Cardiac fibroblast (primary cell): ENCODE measurements at places on chromosomes 3 and 15.

GRCh38 chr3:156017352-156018030 lies 102.9 kb upstream of the KCNAB1 start:
- DNase-seq: no peak

DNA sequence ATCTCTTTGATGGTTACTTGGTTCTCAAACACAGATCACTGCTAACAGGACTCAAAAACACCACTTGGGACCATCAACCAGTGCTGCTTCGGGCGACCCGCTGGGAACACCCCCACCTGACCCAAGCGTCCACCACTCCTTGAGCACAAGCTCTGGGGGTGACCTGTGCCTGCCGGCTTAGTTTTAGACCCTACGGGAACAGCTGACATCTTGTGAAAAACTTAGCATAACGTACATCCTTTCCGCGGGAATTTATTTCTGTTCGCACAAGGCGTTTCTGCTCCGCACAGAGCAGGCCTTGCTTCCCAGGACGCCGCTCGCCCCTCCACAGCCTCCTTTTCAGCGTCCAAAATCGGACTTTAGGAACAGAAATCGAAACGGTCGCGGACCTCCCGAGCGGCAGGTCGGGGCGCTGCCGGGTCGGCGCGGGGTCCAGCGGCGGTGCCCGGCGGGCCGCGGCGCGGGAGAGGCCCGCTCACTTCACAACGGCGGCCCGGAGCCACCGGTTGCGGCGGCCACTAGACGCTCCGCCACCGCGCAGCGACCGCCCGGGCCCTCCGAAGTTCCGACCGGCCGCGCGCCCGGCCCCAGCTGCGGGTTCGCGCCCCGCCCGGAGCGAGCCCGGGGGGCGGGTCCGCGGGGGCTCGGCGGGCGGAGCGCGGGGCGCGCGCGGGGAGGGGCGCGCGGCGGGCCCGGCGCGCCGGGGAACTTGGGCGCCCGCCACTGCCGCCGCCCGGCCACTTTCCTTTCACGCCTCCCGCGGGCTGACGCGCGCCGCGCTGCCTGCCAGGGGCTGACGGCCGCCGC lies 959 bp downstream of the SFMBT1 start:
- peak; percentile 39 for DNase-seq

GRCh38 chr15:45225506-45226273 lies 26.3 kb upstream of the SLC28A2 start:
- DNase-seq: no peak

GRCh38 chr15:66484539-66485112 lies 12.9 kb downstream of the SNAPC5 start:
- DNase-seq: no peak

DNA sequence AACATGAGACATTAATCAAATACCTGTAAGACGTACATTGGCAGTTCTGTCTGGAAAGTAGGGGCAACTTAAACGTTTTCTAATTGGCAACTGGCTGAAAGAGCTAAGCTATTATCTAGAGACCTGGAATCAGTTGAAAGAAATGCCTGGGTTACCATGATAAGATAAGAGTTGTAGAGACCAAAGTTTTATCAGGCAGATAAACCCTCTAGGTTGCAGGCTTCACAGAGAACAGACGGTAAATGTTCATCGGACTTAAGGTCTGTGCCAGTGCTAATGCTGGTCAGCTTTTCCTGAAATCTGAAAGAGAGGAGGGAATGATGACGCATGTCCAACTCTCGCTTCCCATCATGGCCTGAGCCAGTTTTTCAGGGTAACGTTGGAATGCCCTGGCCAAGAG lies 196.2 kb downstream of the ROBO2 start:
- DNase-seq: no peak

- DNase-seq: no peak
Measured at GRCh38 chr15:25497934-25498333, 59.1 kb upstream of the UBE3A start.

- DNase-seq: no peak
Measured at GRCh38 chr3:109831403-109831802, 494.1 kb upstream of the DPPA4 start.

- no peak for DNase-seq
Measured at GRCh38 chr3:168260859-168261258, 165.1 kb upstream of the GOLIM4 start.

GRCh38 chr3:31321620-31322019 lies 211.1 kb upstream of the STT3B start:
- no peak for DNase-seq

- DNase-seq: no peak
Measured at GRCh38 chr3:128727059-128727458, 1.1 kb downstream of the RAB7A start.

- no peak for DNase-seq
Measured at GRCh38 chr15:64136347-64136746, 15.2 kb upstream of the SNX22 start.

DNA sequence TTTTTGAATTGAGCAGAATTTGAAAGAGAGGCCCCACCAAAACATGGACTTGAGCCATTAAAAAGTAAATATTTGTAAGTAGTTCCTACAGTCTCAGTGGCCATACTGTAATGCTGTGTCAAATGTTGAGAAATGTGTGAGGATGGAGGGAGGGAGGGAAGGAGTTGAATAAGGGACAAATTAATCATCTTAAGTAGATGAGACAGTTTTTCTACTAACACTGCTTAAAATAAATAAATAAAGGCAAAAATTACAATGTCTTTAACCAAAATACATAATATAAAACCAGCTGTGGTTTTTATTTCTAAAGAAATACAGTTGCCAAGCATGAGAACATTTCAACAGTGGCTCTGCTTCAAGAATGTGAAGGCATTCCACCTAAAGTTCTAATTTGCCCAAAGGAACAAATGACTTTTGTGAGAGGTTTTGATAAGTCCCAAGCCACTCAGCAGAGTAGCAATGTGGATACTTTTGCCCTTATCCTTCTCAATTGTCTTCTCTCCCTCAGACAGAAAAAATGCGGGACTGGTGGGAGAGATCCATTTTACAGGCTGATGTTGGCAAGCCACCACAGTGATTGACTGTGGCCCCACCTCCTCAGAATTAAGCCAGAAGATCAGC lies 427.0 kb upstream of the RARB start:
- DNase-seq: no peak

DNA sequence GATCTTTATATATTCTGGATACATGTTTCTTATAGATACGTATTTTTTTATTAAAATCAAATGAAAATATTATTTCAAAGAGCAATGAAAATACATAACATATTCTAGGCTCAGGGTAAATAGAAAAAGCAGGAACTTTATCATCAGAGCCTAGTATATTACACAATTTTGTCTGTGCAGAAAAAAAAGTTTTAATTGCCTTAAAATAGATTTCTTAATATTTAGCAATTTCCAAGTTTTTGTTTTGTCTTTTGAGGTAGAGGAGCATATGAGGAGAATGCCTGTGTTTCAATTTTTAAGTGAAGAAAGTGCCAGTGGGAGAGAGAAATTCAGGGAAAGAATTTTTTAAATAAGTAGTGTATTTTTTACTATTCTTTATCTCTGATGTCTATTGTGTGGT lies 10.5 kb downstream of the CAPN7 start:
- no peak for DNase-seq

DNA sequence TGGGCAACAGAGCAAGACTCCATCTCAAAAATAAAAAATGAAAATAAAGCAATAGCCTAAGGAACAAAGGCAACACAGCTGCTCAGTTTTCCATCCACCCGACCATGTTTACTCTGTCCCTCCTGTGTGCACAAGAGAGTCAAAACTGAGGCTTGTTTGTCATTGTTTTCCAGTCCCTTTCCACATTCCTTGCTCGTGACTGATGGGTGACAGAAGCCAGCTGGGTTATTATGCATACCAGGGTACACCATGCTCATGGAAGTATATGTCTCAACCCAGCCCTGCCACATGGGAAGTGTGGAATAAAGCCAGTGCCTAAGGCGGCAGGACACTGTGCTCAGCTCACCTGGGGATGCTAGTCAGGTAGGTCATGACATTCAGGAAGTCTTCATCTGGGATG lies 49.5 kb downstream of the MCF2L2 start:
- no peak for DNase-seq

DNA sequence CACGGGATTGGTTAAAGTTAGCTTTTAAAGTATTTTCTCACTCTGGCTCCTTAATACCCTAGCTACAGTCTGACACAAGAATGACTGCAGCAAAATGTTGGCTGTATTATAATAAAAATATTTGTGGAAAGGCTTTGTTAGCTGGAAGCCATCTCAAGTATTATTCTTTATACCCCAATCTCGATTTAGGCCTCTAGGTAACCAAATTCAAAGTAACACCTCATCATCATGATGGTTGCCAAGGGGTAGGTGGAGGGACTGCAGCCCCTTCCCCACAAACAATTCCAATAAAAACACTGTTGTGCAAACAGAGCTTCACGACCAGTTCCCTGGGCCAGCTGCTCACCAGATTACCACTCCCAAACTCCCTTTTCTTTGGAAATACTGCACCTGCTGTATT lies 759 bp upstream of the GMPS start:
- DNase-seq: no peak

GRCh38 chr3:71051893-71052687 lies 531.4 kb downstream of the FOXP1 start:
- DNase-seq: peak; percentile 60

GRCh38 chr3:17905996-17906395 lies 163.6 kb upstream of the TBC1D5 start:
- DNase-seq: no peak

DNA sequence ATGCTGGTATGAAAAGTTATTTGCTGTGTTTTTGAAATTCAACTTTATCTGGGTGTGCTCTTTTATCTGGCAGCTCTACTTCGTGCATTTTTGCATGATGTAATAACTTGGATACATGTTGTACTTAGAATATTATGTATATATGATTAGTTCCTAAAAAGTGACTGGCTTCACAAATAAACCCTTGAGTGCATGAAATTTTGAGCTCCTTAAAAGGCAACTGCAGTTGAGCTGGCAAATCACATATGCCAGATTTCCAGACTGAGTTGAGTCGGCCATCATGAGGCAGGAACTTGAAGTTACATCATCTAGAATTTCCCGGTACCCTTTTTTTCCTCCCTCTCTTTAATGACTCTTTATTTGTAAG lies 162.5 kb downstream of the FNDC3B start:
- DNase-seq: peak; percentile 98

DNA sequence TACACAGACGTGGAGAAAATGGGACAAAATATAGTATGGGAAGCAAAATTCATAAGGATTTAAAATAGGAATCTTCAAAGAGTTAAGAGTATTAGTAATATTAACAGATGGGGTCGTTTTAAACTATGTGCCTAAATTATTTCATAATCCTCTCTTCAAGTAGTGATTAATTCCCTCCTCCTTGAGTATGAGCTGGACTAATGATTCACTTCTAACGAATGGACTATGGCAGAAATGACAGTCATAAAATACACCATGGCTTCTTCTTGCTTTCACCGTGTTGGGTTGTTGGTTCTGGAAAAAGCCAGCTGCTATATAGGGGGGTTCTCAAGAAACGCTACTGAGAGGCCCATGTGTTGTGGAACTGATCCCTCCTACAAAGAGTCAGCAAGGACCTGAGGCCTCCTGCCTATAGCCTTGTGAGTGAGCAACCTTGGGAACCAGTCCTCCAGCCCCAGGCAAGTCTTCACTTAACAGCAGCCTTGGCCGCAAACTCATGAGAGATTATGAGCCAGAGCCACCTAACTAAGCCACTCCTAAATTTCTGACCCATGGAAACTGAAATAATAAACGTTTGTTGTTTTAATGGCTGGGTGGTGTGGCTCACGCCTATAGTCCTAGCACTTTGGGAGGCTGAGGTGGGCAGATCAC lies 64.8 kb upstream of the ABHD2 start:
- peak; percentile 68 for DNase-seq

DNA sequence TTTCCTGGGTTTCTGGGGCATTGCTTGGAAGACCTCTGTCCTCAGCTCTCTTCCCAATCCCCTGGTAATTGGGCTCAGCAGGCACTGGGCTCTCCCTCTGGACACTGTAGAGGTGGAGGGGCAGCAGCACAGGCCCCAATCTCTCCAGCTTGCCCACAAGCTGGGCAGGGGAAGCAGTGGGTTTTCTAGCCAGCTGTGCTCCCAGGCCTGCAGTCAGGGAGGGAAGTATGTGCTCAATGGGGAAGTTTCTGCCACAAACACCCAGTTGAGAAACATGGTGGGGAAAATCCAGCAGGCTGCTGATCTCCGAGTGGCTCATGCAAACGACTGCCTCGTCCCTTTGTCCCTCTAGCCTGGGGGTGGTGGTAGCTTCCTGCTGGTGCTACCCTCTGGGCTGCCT lies 12.8 kb upstream of the RFT1 start:
- no peak for DNase-seq

DNA sequence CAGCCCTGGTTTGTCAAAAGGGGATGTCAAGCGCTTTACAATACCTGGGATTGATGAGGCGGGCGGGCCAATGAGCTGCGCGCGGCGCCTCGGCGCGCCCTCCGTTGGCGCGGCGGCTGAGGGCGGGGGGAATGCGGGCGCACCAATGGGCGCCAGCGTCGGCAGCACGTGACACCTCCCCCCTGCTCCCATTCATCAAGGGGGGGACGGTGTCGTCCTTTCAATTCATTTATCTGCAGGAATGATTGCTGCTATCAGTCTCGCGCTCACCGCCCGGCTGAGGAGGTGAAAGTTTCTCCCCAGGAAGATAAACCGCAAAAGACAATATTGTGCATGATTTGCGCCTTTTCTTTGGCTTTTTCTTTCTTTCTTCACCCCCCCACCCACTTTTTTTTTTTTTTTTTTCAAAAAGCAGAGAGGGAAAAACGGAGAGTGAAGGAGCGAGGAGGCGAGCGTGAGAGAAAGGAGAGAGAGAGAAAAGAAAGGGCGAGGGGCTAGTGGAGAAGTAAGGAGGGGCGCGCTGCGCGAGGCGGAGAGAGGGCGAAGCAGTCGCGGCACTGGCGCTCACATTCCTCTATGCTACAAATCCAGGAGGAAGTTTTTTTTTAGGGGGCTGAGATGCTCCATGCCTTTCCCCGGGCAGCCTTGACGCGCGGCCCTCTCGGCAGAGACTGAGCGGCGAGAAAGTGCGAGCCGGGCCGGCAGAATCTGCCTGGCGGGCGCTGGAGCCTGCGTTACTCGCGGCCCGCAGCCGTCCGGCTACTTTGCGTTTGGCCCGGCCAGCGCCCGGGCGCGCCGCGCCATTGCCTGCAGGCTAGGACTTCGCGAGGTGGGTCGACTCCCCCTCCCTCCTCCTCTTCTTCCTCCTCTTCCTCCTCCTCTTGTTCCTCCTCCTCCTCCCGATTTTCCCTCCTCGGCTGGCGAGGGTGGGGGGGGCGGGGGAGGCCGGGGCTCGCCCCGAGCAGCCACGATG lies at the start of gene ZIC1:
Gene ZIC1 (plus strand): TSS at position 223 of the 973 bp plus-strand sequence. CDS start 748 bp downstream, at position 971.
- no peak for DNase-seq

DNA sequence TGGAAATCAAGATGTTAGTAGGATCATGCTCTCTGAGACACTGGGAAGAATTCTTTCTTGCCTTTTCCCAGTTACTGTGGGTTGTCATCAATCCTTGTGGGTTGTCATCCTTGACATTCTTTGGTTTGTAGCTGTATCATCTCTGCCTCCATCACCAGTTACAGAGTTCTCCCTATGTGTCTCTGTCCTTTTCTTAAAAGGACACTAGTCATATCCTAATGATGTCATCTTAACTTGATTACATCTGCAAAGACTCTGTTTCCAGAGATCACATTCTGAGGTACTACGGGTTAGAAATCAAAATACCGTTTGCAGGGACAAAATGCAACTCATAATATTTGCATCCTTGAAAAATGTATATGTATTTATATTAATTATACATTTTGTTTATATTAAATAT lies 500.4 kb downstream of the ZBBX start:
- no peak for DNase-seq

GRCh38 chr3:183392186-183393034 lies 36.0 kb downstream of the MCF2L2 start:
- peak; percentile 6 for DNase-seq

- DNase-seq: no peak
Measured at GRCh38 chr3:139481116-139481515, 4.8 kb upstream of the RBP2 start.
